Osteoblast (primary cell): ENCODE measurements at places on chromosomes 5 and 9.

DNA sequence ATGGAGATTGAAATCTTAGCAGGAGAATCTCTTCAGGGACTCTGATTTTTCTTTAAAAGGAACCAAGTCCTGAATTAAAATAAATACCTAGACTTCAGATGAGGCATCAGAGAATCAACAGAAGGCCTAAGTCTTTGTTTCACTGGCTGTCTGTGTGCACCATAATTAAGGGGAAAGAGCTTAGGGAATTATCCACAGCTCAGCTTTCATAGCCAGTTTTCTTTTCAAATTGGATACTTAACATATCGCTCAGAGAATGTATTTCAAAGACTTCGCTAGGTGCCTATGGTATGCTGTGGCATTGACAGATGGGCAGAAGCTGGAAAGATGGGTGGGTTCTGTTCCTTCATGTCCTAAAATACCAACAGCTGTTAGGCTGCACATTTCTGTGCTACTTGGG is 325.8 kb downstream of the TMEM38B start:
- DNase-seq: no peak

DNA sequence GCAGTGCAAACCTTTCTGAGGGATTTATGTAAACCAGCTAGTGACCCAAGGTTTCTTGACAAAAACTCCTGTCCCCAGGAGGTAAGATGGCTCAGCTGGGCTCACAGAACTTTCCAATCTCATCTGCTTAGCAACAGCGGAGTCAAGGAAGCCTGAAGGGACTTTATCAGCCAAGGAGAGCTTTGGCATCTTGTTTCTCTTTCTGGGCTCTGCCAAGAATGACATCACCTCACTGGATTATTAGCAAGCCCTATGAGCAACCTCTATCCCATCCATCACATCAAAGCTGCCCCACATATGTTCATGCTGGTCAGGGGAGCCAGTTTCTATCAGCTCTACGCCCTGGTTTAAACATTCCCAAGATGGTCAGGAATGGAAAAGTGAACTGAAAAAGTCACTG is 461.3 kb downstream of the ENC1 start:
- DNase-seq: peak; percentile 34

DNA sequence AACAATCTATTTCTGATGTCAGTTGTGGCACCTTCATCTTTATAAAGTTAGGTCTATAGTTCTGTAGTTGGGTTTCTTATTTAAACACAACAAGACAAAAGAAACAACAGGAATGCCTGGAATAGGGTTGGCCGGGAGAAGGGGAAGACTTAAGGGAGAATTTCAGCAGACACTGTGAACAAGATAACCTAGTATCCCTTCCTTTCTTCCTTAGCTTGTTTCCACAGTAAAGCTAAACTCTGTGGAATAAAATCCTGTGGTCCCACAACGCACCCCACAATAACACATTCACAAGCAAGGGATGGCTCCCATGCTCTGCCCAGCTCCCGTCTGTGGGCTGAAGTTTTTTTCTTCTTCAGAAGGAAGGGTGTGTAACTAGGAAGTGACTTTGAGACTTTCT is 124.9 kb upstream of the SMARCA2 start:
- DNase-seq: no peak

DNA sequence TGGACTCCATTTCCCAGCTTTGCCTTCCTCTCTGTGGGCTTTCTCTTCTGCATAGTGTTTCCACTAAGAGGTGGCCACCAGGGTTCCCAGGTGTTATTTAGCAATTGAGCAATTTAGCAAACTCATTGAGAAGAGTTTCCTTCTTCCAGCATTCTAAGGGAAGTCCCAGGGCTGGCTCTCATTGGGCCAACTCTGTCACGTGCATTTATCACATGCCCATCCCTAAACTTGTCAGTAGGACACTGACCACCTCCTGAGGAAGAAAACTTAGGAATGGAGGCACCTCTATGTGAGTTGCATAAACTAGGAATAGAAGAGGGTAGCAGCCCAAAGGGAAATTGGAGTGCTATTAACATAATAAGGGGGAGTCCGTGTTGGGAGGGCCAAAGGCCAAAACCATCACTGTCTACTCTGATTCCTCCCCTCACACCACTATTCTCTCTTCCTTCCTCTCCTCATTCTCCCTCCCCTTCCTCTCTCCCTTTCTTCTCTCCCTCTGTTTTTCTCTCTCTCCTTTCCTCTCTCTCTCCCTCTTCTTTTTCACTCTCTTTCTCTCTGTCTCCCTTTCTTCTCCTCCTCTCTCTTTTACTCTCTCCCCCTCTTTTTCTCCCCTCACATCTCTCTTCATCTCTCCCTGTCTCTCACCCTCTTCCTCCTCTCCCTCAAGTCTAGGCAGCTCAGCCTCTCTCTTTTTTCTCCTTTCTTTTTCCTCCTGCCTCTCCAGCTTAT is 213.4 kb downstream of the PALM2AKAP2 start:
- peak; percentile 66 for DNase-seq

DNA sequence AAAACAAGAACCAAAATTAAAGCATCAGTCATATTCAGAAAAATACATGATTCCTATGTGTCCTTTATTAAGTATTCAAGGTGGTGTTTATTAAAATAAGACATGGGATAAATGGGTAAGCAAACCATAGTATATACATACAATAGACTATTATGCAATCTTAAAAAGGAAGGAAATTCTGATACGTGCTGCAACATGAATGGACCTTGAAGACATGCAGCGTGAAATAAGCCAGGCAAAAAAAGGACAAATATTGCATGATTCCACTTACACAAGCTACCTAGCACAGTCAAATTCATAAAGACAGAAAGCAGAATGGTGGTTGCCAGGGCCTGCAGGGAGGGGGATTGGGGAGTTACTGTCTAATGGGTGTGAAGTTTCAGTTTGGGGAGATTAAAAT is 127.7 kb downstream of the DMAC1 start:
- DNase-seq: no peak

GRCh38 chr5:169945831-169946261 is 34.4 kb downstream of the INSYN2B start:
- peak; percentile 96 for DNase-seq

- DNase-seq: peak; percentile 89
Measured at GRCh38 chr5:54719384-54720283, 202.1 kb downstream of the SNX18 start.

GRCh38 chr5:179258922-179259730 is 86.1 kb downstream of the ADAMTS2 start:
- peak; percentile 85 for DNase-seq

- DNase-seq: no peak
Measured at GRCh38 chr9:132622159-132622558, 39.8 kb downstream of the BARHL1 start.

DNA sequence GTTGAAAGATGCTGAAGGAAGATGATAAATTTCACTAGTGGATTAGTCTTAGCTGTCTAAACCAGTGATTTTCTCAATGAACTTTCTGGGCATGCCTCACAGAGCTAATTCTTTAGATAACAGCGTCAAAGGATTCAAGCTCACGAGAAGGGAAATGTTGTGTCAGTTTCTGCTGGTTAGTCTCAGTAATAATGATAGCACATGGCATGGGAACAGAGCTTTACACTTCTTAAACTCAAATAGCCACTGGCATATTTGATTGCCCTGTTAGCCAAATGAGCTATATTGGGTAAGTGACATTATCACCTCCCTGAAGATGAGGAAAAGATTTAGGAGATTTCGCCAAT is 139.3 kb upstream of the NR3C1 start:
- no peak for DNase-seq

DNA sequence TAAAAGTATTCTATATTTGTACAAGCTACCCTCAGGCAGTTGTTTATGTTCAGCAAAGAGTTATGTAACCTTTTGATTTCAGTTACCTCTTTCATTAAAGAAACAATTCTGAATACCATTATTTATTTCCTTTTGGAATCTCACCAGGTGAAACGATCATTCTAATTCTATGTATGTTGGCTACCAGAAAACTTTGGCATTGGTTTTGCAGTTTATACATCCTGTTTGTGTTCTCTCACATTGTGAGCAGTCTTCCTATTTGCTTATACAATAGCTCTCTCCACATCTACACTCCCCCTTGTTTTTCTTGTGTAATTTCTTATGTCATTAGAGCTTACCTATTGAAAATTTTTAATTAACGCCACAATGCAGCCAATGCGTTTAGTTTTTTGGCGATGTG is 276.0 kb upstream of the MPDZ start:
- no peak for DNase-seq
